ENCODE measurements at places on chromosomes 3 and 15. TPM values are rescaled to one million over a fixed set of nuclear protein-coding genes. Genes with fewer than 3 reads are reported as not detected.

The RBP2 gene
- total RNA-seq: not detected

The C2CD4A gene
- total RNA-seq: 0.67 TPM

The TMEM45A gene
- total RNA-seq: 37.6 TPM

The SH2D7 gene
- total RNA-seq: not detected

The TGM5 gene
- total RNA-seq: not detected

GRCh38 chr15:71191296-71191695, 76.0 kb downstream of the THSD4 start:
- H3K36me3 ChIP-seq: no peaks in the 10 kb centered on the region
- no peak overlapping the region for H3K4me3 ChIP-seq
- DNase-seq: no peak
- no peaks in the 10 kb centered on the region for H3K4me1 ChIP-seq
- no peaks in the 10 kb centered on the region for H3K27me3 ChIP-seq
- H3K27ac ChIP-seq: peak overlapping the region; percentile 24

- peaks cover 13% of the 10 kb centered on the region for H3K4me1 ChIP-seq
- peak overlapping the region; percentile 77 for H3K4me3 ChIP-seq
- H3K27ac ChIP-seq: peak overlapping the region; percentile 93
- no peaks in the 10 kb centered on the region for H3K27me3 ChIP-seq
- H3K36me3 ChIP-seq: no peaks in the 10 kb centered on the region
- peak; percentile 40 for DNase-seq
Measured at GRCh38 chr3:32106929-32107362, 526 bp downstream of the GPD1L start.

- no peak for DNase-seq
- H3K27ac ChIP-seq: no peak overlapping the region
- H3K27me3 ChIP-seq: no peaks in the 10 kb centered on the region
- no peak overlapping the region for H3K4me3 ChIP-seq
Measured at GRCh38 chr3:178306432-178307115, 229.7 kb upstream of the KCNMB2 start.

GRCh38 chr3:134608023-134608770, 42.6 kb downstream of the KY start:
- peaks cover 3% of the 10 kb centered on the region for H3K4me1 ChIP-seq
- no peak overlapping the region for H3K4me3 ChIP-seq
- no peak overlapping the region for H3K27ac ChIP-seq
- H3K27me3 ChIP-seq: no peaks in the 10 kb centered on the region
- H3K36me3 ChIP-seq: no peaks in the 10 kb centered on the region

DNA sequence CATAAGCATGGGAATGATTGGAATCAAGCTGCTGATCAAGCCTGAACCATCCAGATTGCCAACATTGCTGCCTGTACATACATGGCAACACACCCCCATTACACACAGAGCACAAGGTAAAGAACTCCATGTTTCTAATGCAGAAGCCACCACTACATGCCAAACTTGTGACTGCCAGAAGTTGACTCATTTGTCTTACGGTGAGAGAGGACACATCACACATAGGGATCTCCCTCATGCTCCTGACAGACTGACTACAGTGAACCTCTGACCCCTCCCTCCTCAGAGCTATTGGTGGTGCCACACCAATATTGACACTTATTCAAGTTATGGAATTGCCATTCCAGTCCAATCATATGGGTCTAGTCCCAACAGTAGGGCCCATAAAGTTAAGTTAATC, 42.3 kb downstream of the EFHB start:
- H3K27me3 ChIP-seq: no peaks in the 10 kb centered on the region
- H3K36me3 ChIP-seq: no peaks in the 10 kb centered on the region
- DNase-seq: no peak
- H3K4me1 ChIP-seq: peaks cover 17% of the 10 kb centered on the region
- no peak overlapping the region for H3K4me3 ChIP-seq

- no peak overlapping the region for H3K4me3 ChIP-seq
- H3K4me1 ChIP-seq: no peaks in the 10 kb centered on the region
- no peaks in the 10 kb centered on the region for H3K36me3 ChIP-seq
- no peak for DNase-seq
- H3K27me3 ChIP-seq: no peaks in the 10 kb centered on the region
- no peak overlapping the region for H3K27ac ChIP-seq
Measured at GRCh38 chr3:156107504-156107903, 12.9 kb upstream of the KCNAB1 start.

- no peak overlapping the region for H3K27ac ChIP-seq
- no peaks in the 10 kb centered on the region for H3K4me1 ChIP-seq
- H3K27me3 ChIP-seq: no peaks in the 10 kb centered on the region
- H3K36me3 ChIP-seq: no peaks in the 10 kb centered on the region
Measured at GRCh38 chr3:13121553-13122001, 48.3 kb upstream of the IQSEC1 start.

Measured in lung (tissue), 17 donors.